ENCODE measurements at places on chromosomes 16 and 17.

GRCh38 chr16:1288813-1289476 lies 20.5 kb upstream of the UBE2I start:
- DNase-seq: no peak

DNA sequence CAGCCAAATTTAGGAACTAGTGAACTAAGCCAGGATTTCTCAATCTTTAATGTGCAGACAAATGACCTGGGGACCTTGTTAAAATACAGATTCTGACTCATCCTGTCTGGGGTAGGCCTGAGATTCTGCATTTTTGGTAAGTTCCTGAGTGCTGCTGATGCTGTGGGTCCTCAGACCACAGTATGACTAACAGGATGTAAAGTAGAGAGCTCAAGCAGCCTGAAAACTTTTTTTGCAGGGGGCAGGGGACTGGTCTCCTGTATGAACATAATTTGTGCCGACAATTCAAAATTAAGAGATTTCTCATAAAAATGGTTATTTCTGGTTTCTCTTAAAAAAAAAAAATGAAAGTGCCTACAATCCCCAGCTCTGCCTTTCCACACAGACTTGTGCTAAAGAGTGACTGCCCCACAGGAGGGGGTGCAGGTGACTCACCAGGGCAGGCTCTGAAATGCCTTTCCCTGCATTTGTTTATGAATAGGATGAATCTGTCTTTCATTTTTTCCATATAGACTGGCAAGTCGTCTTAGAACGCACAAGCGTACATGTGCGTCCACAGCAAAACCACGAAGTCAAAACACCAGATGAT lies 271.5 kb downstream of the PHKB start:
- DNase-seq: peak; percentile 29

DNA sequence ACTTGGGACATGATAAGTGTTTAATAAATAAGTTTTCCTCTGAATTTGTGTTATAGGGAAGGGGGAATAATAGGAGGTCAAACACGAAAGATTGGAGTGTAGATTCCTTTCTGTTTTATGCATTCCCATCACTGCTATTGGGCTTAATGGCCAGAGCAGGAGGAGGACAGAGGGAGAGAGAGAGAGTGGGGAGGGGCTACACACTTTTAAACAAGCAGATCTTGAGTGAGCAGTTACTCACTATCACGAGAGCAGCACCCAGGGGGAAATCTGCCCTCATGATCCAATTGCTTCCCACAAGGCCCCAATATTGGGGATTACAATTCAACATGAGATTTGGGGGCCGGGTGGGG lies 505.0 kb downstream of the GRIN2A start:
- no peak for DNase-seq

DNA sequence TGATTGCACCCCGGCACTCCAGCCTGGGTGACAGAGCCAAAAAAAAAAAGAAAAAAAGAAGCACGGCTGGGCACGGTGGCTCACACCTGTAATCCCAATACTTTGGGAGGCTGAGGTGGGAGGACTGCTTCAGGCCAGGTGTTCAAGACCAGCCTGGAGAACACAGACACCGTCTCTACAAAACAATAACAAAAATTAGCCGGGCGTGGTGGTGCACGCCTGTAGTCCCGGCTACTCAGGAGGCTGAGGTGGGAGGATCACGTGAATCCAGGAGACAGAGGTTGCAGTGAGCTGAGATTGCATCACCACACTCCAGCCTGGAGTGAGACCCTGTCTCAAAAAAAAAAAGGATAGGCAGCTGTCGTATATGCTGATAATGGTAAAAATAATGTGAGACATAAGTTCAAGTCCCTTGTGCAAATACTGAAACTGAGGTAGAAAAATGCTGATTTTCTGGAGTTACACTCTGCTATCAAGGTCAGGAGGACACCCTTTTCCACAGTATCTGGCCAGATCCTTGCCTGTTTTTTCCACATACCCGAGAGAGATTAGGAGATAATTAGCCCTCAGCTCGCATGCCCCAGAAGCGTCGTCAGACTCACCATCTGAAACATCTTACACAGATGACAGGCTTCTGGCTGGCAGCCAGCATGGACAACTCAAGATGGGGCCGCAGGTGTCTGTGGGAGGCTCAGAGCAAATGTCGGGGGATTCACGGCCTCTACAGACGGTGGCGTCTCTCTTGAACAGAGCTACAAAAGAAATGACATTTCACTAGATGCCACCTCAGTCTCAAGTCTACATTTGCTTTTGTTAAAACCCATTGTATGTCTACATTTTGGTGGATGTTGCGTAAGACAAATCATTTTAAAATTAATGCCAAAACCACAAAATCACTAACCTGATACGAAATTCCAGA lies 36.8 kb downstream of the WDR45B start:
- DNase-seq: no peak

- DNase-seq: peak; percentile 78
These were observed 806 bp upstream of the CYB561 start for GRCh38 chr17:63446753-63447470.

GRCh38 chr17:35889818-35890773 lies 9.9 kb upstream of the CCL5 start:
- DNase-seq: no peak

GRCh38 chr17:76775021-76775600 lies 37.2 kb downstream of the MFSD11 start:
- no peak for DNase-seq

DNA sequence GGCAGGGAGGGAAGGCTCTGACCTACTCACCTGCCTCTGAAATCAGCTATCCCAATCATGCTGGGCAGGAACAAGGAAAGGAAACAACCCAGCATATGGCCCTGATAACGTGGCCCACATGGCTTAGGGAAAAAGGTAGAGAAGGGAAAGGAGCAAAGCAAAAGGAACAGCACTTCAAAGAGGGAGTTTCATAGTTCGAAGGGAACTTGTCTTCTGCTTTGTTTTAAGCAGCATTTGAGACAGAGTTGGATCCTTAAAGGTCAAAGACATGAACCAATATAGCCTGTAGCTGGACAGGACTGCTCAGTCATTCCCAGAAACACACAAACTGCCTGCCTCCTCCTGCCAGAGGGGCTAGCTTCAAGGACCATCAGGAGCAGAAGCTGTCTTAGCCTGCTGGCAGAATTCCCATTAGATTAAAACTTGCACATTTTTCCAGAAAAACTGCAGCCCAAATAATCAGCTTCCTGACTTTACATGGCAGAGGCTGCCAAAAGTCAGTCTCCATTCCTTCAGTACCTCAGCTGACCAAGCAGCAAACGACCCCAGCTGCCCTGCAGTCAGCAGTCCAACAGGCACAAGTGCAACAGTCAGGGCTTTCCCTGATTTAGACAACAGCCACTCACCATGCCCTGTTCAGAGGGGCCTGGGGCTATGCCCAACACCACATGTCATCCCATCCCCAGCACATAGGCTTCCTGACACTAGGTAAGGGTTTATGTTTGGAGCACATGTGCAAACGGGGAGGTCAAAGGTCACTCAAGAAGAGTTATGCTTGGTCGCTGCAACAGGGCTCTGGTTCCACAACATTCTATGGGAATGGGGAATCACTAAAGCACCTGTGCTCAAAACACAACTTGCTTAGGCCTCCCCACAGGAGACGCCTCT lies 32.5 kb downstream of the RANBP10 start:
- DNase-seq: no peak

GRCh38 chr17:74260525-74260850 lies 13.5 kb upstream of the DNAI2 start:
- DNase-seq: no peak

GRCh38 chr17:40095351-40095943 lies 4.9 kb downstream of the NR1D1 start:
- no peak for DNase-seq

- DNase-seq: peak; percentile 16
These were observed 561 bp downstream of the ZNF423 start for GRCh38 chr16:49855280-49855821.

DNA sequence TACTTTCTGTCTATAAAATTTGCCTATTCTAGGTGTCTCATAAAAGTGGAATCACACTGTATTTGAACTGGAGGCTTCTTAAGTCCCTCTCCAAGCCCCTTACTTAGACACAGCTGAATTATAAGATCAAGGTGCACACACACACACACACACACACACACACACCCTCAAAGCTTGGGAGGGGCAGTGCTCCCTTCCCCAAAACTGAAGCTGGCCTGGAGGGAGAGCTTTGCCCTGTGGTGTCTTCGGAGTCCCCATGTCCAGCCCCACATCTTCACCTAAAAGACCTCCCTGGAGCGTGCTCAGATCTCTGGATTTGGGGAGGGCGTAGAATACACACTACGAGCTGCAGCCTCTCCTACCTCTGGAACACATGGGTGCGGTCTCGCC lies 828 bp downstream of the EMP2 start:
- DNase-seq: no peak

DNA sequence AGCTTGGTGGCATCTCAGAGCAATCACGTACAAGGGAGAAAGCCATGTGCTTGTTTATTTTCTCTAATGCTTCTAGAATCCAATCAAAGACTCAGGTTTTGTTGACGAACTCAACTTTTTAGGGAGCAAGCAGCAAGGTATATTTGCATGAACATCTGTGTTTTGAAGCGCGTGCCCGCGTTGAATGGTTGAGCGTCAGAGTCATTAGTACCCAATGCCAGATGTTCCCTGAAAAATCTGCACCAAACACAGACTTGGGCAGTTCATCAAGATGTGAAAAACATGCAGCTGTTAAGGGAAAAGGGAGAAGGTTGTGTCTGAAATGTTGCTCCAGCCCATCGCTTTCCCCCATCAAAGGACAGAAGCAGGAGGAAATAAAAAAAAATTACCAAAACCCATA lies 170.4 kb downstream of the SNX29 start:
- no peak for DNase-seq

DNA sequence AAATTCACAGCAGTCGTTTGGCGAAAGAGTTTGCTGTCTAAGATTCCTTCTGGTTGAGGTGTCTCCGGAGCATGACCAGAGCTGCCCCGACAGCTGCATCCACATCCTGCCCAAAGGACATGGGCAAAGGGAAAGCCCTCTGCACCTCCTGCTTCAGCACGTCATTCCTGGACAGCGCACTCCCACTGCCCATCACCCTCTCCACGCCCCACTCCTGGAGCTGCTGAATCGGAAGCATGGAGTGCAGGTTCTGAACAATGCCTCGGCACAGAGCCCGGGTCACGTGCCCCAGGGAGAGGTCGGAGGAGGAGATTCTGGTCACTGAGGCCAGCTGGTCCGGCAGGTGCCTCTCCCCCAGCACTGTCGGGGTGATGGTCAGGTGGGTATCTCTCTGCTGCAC lies 1.3 kb upstream of the TRPV1 start:
- no peak for DNase-seq

- no peak for DNase-seq
These were observed 37.0 kb upstream of the ZNF750 start for GRCh38 chr17:82876602-82877379.

DNA sequence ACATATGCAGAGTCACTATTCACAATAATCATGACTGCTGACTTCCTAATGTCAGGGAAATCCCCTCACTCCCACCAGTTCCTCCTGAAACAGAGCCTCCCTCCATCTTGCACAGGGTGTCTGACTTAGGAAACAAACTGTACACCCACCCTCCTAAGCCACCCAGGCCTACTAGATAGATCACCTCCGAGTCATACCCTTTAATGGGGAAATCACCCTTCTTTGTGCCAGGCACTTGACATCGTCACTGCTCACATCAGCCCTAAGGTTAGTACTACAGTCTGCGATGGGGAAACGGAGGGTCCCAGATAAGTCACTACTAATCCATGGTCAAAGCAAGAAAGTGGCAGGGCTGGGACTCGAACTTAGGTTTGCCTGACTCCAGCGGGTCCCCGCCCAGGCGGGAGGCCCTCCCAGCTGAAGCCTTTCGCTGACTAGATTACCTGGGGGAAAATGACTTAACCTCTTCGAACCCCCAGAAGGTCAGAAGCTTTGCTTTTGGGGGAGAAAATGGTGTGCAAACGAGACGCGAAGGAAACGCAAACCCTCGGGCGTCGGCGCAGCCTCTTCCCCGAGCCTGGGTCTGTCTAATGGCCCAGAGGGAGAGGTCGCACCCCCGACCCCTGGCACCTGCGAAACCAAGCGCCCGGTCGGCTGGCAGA lies 3.4 kb upstream of the MLLT6 start:
- DNase-seq: peak; percentile 48

DNA sequence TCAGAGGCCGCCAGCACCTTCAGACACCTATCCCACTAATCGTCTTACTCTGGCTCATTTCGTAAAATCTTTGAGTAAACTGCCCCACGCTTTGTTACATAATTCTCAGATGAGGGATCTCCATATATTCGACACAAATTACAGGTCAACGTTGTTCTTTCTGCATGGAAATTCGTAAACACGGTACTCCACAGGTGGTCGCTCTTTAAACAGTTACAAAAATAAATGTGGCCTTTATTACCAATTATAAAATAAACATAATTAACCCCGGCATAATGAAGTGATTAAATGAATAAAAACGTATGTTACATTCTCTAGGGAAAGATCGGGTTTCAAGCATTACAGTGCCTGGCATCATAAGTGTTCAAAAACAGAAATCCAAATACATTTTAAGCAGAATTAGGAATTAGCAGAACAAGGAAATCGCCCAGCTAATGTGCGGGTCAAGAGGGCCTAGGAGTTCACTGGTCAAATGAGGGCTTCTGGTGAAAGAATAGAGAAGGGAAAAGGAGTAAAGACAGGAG lies 943 bp upstream of the PIP4K2B start:
- DNase-seq: no peak

GRCh38 chr17:63986821-63987220 lies 11.3 kb upstream of the PRR29 start:
- no peak for DNase-seq

GRCh38 chr16:79595231-79595641 lies 5.3 kb downstream of the MAF start:
- DNase-seq: no peak

All from AML-193 (cell line).